Skeletal muscle cell (primary cell): ENCODE measurements at places on chromosomes 16 and 17.

- no peak for DNase-seq
These were observed 18.7 kb downstream of the TNS4 start for GRCh38 chr17:40482722-40483121.

GRCh38 chr17:81526662-81527571 lies 1.3 kb upstream of the FSCN2 start:
- DNase-seq, result no peak

DNA sequence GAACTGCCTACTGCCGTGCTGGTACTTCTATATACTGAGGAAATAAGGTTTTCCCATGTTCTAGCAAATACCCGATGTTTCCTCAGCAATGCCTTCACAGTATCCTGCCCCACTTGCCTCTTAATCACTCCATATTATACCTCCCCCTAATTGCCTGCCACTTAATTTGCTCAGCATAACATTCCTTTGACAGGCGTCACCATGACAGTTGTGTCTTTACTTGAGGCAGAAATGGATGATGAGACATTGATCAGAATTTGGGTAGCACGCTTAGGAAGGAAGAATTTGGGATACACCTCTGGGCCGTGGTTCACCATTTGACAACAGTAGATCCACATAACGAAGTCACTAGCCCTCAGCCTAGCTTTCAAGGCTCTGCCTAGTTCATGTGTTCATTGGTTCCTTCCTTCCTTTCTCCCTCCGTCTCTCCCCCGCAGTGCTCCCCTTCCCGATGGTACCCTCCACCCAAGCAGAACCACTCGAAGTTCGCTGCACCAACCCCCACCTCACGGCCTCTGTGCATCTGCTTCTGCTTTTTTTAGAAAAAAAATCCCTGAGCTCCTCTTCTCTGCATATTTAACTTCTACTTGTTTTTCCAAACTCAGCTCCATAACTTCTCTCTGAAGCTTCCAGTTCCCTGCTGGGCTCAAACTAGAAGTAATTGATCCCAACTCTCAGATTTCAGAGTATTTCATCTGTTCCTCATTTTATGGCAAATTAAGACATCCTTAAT lies 19.4 kb downstream of the IQCK start:
- DNase-seq, result no peak

GRCh38 chr16:30569746-30570635 lies 1.5 kb downstream of the ZNF688 start:
- no peak for DNase-seq

- no peak for DNase-seq
These were observed 13.3 kb upstream of the RBBP6 start for GRCh38 chr16:24525970-24526559.

- DNase-seq, result peak; percentile 90
These were observed 160.1 kb upstream of the IRX3 start for GRCh38 chr16:54446639-54447038.

DNA sequence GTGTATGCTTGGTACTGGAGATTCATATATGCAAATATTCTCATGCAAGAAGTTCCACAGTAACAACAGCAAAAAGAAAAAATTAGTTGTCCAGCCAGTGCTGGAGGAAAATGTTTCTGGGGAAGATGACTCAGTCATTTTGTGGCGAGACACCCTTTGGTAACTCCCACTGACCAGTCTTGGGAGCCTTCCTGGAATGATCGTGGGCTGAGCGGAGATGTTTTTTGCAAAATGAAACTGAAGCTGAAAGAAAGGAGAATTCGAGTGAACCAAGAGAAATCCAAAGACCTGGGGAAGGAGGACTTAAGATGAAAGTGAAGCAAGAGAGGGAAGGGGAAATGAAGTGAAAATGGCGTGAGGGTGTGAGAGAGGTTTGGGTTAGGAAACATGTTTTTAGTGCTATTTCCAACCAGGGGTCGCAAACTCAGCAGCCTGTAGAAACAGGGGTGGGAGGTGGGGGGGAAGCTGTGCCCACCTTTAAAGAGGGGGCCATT lies 5.2 kb downstream of the ITPRIPL2 start:
- peak; percentile 82 for DNase-seq

DNA sequence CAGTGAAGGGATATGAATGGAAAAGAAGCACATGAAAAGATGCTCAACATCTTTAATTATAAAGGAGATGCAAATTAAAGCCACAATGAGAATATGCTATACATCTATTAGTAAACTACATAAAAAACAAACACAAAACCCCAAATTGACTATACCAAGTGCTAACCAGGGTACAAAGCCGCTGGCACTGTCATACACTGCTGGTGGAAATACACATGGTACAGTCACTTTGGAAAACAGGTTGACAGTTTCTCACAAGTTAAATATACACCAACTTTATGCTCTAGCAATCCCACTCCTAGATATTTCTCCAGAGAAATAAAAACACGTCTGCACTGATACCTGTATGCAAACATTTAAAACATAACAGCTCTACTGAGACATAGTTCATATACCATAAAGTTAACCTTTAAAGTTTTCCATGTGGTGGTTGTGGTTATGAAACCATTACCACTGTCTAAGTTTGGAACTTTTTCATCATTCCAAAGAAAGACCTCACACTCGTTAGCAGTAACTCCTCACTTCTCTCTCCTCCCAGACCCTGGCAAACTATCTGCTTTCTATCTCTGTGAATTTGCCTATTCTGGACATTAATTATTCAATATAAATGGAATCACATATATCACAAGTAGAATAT lies 42.7 kb downstream of the ADGRG5 start:
- DNase-seq, result no peak

DNA sequence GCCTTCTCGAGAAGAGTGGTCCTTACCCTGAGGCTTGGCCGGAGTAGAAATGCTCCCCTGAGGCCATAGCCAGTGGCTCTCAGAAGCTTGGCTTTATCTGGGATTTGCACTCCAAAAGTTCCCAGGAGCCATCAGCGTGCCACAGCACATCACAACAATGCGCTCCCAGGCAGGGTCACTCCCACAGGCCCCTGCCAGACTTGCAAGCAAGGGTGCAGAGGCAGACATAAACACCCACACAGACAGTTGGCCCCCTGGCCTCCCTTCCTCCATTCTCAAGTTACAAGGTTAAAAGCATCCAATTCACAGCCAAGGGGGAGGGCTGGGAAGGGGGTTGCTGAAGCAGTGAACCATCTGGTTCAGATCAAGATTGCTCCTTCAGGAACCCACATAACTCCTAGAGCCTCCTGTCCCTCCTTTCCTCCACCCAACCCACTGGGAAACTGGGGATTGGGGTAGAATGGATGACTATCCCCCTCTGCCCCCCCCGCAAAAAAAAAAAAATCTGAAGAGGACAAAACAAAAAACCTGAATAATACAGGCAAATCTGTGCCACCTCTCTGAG lies 1.8 kb downstream of the ST3GAL2 start:
- peak; percentile 88 for DNase-seq

GRCh38 chr16:30535777-30536190 lies 1.1 kb upstream of the ZNF747 start:
- peak; percentile 25 for DNase-seq

GRCh38 chr16:50517450-50518252 lies 30.5 kb upstream of the NKD1 start:
- no peak for DNase-seq

GRCh38 chr17:81111066-81111465 lies 54.2 kb upstream of the PVALEF start:
- no peak for DNase-seq

DNA sequence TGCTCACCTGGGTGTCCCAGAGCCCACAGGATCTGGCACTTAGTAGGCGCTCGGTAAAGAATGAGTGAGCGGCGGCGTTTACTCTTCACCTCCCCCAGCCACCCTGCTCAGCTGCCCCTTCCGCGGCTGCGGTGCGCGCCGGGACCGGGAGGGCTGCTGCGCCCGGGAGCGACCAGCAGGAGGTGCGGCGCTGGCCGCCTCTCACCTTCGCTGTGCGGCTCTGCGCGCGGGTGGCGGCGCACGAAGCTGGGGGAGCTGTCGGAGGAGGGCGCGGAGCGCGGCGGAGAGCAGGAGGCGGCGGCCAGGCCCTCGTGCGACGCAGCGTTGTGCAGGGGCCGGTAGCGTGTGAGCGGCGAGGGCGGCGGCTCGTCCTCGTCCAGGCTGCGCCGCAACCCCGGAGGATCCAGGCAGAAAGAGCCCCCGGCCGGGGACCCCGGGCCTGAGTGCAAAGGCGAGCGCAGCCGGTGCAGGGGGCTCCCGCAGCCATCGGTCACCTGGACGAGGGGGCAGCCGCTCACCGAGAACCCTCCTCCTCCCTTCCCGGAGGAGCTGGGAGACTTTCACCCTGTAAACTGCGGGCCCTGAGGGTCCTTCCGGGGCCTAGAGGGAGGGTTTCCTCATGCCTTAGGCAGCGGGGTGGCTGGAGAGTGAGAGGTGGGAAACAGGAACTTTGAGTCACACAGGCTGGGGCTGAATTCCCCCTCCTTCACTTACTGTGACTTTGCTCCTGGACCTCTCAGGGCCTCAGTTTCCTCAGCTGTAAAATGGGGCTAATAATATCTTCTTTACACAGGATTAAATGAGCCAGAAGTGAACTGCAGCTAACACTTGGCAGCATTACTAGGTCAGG lies 12.5 kb downstream of the SAMD14 start:
- DNase-seq, result no peak
